GM12878 (cell line): ENCODE measurements at places on chromosomes 5 and 9. TPM values are rescaled to one million over a fixed set of nuclear protein-coding genes. Genes with fewer than 3 reads are reported as not detected.

The MOB3B gene
- polyA plus RNA-seq = 0.78 and 1.0 TPM in 2 replicates

The PKD2L2 gene
- 0.40 and 0.74 TPM in 2 replicates for polyA plus RNA-seq

The DMRT2 gene
- polyA plus RNA-seq = 0.09 TPM in 1 of 2 replicates, not detected in the other

The PHF24 gene
- not detected in 2 replicates for polyA plus RNA-seq

The ANKRD34B gene
- not detected in 2 replicates for polyA plus RNA-seq

The DAP gene
- polyA plus RNA-seq = 130 and 137 TPM in 2 replicates
